ENCODE measurements at places on chromosomes 16 and 17. TPM values are rescaled to one million over a fixed set of nuclear protein-coding genes. Genes with fewer than 3 reads are reported as not detected.

- peaks cover 60% of the 10 kb centered on the region for H3K4me1 ChIP-seq
- H3K4me3 ChIP-seq, result no peak overlapping the region
- H3K27ac ChIP-seq, result no peak overlapping the region
- peaks cover 10% of the 10 kb centered on the region for H3K27me3 ChIP-seq
- DNase-seq, result no peak
- H3K36me3 ChIP-seq, result peaks cover 9% of the 10 kb centered on the region
Observed at GRCh38 chr16:85617948-85618347, 4.8 kb downstream of the GSE1 start.

- H3K27ac ChIP-seq, result no peak overlapping the region
- no peaks in the 10 kb centered on the region for H3K36me3 ChIP-seq
- H3K27me3 ChIP-seq, result peaks cover 19% of the 10 kb centered on the region
- H3K4me3 ChIP-seq, result no peak overlapping the region
Observed at GRCh38 chr17:49214676-49215360, 4.3 kb downstream of the ABI3 start.

DNA sequence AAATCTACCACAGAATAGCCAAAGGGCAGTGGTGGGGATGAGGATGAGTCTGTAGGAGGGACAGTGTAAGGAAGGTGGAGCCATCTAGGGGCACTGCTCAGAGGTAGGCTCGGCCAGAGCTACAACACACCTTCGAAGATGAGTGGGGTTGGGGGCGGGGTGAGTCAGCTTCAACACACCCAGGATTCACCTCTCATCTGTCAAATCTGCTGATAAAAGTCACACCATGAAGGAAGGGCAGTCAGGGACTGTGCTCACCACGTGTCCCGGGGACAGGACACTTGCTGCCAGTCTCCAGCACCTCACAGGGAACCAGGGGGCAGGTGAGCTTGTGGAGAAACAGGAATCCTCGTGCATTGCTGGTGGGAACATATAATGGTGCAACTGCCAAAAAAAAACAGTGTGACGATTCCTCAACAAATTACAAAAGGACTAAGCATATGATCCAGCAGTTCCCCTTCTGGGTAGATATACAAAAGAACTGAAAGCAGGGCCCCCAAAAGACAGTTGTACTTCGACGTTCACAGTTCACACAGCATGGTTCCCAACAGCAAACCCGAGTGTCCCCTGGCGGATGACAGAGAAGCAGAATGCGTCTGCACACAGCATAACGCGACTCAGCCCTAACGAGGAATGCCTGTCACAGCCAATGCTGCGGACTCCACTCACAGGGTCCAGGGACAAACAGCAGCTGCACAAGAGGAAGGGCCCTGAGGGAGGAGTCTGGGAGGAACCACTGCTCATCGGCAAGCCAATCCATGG, 133.1 kb downstream of the ANKRD11 start:
- peaks cover 11% of the 10 kb centered on the region for H3K36me3 ChIP-seq
- H3K27me3 ChIP-seq, result no peaks in the 10 kb centered on the region
- H3K4me3 ChIP-seq, result no peak overlapping the region
- peak overlapping the region; percentile 69 for H3K27ac ChIP-seq

- peak; percentile 4 for DNase-seq
- H3K27ac ChIP-seq, result no peak overlapping the region
- H3K36me3 ChIP-seq, result no peaks in the 10 kb centered on the region
- H3K27me3 ChIP-seq, result no peaks in the 10 kb centered on the region
- no peaks in the 10 kb centered on the region for H3K4me1 ChIP-seq
- no peak overlapping the region for H3K4me3 ChIP-seq
Observed at GRCh38 chr17:22300731-22301352, 608.5 kb downstream of the KCNJ18 start.

GRCh38 chr17:77717941-77718668, 240.4 kb upstream of the TNRC6C start:
- no peak overlapping the region for H3K27ac ChIP-seq
- H3K27me3 ChIP-seq, result no peaks in the 10 kb centered on the region
- DNase-seq, result no peak
- peaks cover 4% of the 10 kb centered on the region for H3K4me1 ChIP-seq

GRCh38 chr16:49701789-49702494, 154.0 kb downstream of the ZNF423 start:
- peaks cover 66% of the 10 kb centered on the region for H3K4me1 ChIP-seq
- peak; percentile 36 for DNase-seq
- no peak overlapping the region for H3K4me3 ChIP-seq
- no peaks in the 10 kb centered on the region for H3K27me3 ChIP-seq
- peak overlapping the region; percentile 43 for H3K27ac ChIP-seq
- no peaks in the 10 kb centered on the region for H3K36me3 ChIP-seq

DNA sequence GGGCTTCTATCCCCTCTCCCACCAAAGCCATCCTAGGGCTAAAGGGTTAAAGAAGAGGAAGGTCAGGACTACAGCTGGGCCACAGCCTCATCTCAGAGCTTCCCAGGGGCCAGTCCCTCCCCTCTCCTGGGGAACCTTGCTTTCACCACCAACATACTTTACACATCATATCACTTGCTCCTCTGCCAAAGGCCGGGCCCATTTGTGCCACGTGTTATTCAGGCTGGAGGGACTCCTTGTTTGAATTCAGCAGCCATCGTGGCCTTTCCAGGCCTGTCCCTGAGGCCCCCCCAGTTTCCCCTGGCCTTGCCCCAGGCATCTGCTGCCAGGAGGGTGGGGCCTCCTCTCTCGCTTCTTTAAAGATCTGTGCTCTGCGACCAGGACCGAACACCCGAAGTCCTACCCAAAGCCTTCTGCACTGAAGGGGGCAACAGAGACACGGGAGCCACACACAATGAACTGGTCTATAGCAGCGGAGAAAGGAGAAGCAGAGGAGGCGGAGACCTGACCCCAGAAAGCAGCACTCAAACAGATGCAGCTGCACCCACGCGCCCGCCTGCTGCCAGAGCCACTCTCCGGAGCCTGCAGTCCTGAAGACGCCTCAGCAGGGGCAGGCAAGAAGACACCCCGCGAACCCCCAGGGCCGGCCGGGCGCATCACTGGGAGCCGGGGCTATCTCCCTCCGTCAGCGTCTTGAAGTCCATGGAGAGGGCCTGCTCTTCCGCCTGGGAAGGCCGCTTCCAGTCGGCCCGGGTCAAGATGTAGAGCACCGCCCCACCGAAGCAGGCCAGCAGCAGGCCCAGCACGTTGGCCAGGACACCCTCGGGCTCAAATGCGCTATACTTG, 12.1 kb downstream of the CYB561 start:
- H3K4me3 ChIP-seq, result no peak overlapping the region
- peaks cover 55% of the 10 kb centered on the region for H3K4me1 ChIP-seq
- H3K27me3 ChIP-seq, result no peaks in the 10 kb centered on the region
- DNase-seq, result no peak
- peak overlapping the region; percentile 4 for H3K27ac ChIP-seq

- H3K27me3 ChIP-seq, result no peaks in the 10 kb centered on the region
- H3K36me3 ChIP-seq, result no peaks in the 10 kb centered on the region
- H3K27ac ChIP-seq, result peak overlapping the region; percentile 98
- H3K4me3 ChIP-seq, result peak overlapping the region; percentile 86
- peaks cover 20% of the 10 kb centered on the region for H3K4me1 ChIP-seq
Observed at GRCh38 chr16:24540602-24541210, 1.3 kb downstream of the RBBP6 start.

DNA sequence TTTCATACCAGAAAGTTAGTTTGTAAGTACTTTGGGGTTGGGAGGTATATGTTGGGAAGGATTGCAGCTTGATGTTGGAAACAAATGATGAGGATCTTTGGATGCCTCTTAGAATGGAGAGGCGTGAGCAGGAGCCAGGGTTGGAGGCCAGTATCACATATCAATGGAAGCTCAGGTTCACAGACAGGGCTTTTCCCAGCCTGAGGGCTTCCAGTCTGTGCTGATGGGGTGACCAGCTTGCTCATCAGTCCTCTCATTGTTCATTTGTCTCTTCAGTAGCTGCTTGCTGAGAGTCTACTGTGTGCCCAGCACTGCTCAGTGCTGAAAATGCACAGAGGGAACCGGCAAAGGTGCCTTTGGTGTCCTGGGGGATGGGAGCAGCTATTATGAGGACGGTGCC, 5.8 kb downstream of the DNAAF1 start:
- H3K4me3 ChIP-seq, result no peak overlapping the region
- H3K27ac ChIP-seq, result no peak overlapping the region
- H3K27me3 ChIP-seq, result no peaks in the 10 kb centered on the region

- DNase-seq, result no peak
- no peak overlapping the region for H3K4me3 ChIP-seq
- H3K36me3 ChIP-seq, result no peaks in the 10 kb centered on the region
- H3K27ac ChIP-seq, result no peak overlapping the region
- no peaks in the 10 kb centered on the region for H3K4me1 ChIP-seq
Observed at GRCh38 chr17:62910277-62910676, 55.8 kb upstream of the TANC2 start.

DNA sequence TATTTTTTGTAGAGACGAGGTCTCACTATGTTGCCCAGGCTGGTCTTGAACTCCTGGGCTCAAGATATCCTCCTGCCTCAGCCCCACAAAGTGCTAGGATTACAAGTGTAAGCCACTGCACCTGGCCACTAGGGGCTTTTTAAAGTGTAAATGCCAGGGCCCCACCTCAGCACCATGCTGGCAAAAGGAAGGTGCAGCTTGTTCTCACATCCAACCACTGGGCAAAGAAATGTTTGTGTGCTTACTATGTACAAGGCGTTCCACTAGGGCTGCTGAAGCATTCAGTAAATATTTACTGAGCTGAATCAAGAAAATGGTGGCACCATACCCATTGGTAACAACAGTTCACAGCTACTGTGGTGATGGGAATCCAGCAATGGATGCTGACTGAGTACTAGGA, 22.6 kb downstream of the COG1 start:
- H3K27me3 ChIP-seq, result no peaks in the 10 kb centered on the region
- H3K4me3 ChIP-seq, result no peak overlapping the region
- no peaks in the 10 kb centered on the region for H3K4me1 ChIP-seq
- H3K36me3 ChIP-seq, result peaks cover 12% of the 10 kb centered on the region
- no peak overlapping the region for H3K27ac ChIP-seq

DNA sequence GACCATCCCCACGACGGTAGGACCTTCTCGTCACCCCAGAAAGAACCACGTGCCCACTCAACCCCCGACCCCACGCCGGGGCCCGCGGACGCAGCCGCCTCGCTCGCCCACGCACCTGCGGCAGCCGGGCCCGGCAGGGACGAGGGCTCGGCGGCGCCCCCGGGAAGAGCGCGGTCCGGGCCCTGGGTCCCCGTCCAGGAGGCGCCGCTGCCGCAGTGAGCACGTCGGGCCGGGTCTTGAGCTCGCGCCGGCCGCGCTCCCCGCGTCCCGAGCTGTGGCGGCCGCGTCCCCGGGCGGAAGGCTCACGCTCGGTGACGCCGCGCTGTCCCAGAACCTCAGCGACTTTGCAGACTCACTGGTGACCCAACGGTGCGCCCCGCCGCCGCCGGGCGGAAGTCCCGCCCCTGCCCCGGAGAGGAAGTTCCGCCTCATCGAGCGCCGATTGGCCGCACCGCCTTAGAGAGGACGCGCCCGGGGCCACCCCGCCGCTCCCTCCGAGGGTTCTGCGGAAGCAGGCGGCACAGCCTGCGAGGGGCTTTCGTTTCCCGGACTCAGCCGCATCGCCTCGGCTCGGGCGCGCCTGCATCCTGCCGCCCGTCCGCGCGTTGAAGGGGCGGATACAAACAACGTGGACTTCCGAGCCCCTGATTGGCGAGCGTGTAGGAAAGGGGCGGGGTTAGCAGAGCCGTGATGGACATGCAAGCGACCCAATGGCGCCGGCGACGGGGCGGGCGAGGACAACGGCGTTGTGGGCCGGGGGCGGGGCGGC, 793 bp upstream of the RAB40C start:
- H3K27ac ChIP-seq, result peak overlapping the region; percentile 97
- H3K4me3 ChIP-seq, result peak overlapping the region; percentile 81
- H3K4me1 ChIP-seq, result peaks cover 73% of the 10 kb centered on the region
- DNase-seq, result peak; percentile 95

DNA sequence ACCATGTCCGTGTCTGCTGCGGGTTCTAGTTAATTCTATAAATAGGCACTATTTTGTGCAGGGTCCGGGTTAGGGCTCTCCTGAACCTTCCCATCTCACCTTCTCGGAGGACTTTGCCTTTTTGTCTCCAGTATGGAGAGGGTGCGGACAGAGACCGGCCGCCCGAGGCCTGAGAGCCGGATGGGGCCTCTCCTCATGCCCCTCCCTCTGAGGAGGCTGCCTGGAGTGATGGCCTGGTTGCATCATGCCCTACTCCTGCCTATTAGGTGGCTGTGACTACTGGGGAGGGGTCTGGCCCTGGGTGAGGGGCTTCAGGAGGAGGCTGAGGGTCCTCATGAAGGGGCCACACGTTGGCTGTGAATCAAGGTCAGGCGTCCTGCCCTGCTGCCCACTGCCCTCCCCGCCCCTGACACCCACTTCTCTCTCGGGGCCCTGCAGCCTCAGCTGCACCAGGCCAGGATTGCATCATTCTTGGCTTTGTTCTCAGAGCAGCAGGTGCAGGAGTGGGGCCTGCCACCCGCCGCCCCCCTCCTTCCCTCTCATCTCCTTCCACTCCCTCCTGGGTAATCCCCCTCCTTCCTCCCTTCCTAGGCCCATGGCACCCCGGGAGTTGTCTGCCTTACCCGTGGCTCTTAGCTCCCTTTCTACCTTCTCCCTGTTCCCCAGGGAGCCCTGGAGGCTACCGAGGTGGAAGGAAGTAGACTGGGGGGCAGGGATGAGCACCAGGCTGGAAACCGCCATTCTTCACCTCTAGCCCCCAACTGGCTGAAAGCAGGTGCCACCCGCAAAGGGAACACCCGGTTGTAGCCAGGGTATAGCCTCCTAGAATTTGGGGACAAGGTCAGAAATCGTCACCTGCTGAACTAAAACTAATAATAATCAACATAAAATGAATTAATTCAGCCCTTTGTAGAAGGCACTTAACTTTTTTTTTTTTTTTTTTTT, 12.7 kb upstream of the ARHGAP23 start:
- no peaks in the 10 kb centered on the region for H3K27me3 ChIP-seq
- DNase-seq, result no peak
- H3K4me3 ChIP-seq, result no peak overlapping the region
- H3K4me1 ChIP-seq, result peaks cover 60% of the 10 kb centered on the region

- peaks cover 59% of the 10 kb centered on the region for H3K36me3 ChIP-seq
- peaks cover 24% of the 10 kb centered on the region for H3K4me1 ChIP-seq
- peak overlapping the region; percentile 49 for H3K27ac ChIP-seq
- no peak overlapping the region for H3K4me3 ChIP-seq
- DNase-seq, result no peak
- no peaks in the 10 kb centered on the region for H3K27me3 ChIP-seq
Observed at GRCh38 chr17:1783271-1783670, 21.4 kb downstream of the SERPINF1 start.

DNA sequence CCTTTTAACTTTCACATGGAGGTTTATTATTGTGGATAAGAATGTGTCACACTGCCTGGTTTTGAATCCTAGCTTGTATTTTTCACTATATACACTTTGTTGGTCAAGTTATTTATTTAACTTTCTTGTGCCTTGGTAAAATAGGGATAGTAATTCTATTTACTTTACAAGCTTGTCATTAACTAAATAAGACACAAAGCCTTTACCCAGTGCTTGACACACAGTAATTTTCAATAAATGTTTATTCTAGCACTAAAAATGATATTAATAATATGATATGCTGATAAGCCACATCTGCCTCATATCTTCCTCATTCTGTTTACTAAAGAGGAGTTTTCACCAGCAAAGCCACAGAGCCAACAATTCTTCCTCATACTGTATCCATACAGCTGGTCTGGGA, 27.8 kb downstream of the MYH10 start:
- DNase-seq, result no peak
- no peak overlapping the region for H3K4me3 ChIP-seq
- peaks cover 3% of the 10 kb centered on the region for H3K4me1 ChIP-seq
- H3K27ac ChIP-seq, result no peak overlapping the region
- peaks cover 4% of the 10 kb centered on the region for H3K36me3 ChIP-seq

Gene DPEP3
- 0.11 TPM for total RNA-seq

Gene PROCA1
- 3.6 TPM for total RNA-seq

Gene KRTAP1-1
- not detected for total RNA-seq

Gene CHST4
- 0.50 TPM for total RNA-seq

Gene STX1B
- total RNA-seq, result 16.0 TPM
